Left lung (tissue), 14 donors: ENCODE measurements at places on chromosomes 13 and 19.

- no peaks in the 10 kb centered on the region for H3K27me3 ChIP-seq
- no peak overlapping the region for H3K4me3 ChIP-seq
- H3K27ac ChIP-seq, result peak overlapping the region; percentile 10
- no peaks in the 10 kb centered on the region for H3K36me3 ChIP-seq
- DNase-seq, result no peak
Measured at GRCh38 chr13:112733661-112734379, 44.0 kb downstream of the ATP11A start.

GRCh38 chr13:24745861-24746617 lies 17.9 kb upstream of the RNF17 start:
- no peaks in the 10 kb centered on the region for H3K36me3 ChIP-seq
- no peak for DNase-seq
- H3K4me1 ChIP-seq, result peaks cover 22% of the 10 kb centered on the region

GRCh38 chr13:34506796-34507195 lies 435.3 kb upstream of the NBEA start:
- no peaks in the 10 kb centered on the region for H3K36me3 ChIP-seq
- no peak overlapping the region for H3K4me3 ChIP-seq
- no peak overlapping the region for H3K27ac ChIP-seq
- H3K27me3 ChIP-seq, result no peaks in the 10 kb centered on the region
- no peaks in the 10 kb centered on the region for H3K4me1 ChIP-seq

GRCh38 chr19:35571406-35571965 lies 8.0 kb upstream of the ATP4A start:
- H3K4me3 ChIP-seq, result no peak overlapping the region
- DNase-seq, result no peak
- H3K27me3 ChIP-seq, result peaks cover 27% of the 10 kb centered on the region
- H3K36me3 ChIP-seq, result no peaks in the 10 kb centered on the region
- no peaks in the 10 kb centered on the region for H3K4me1 ChIP-seq

DNA sequence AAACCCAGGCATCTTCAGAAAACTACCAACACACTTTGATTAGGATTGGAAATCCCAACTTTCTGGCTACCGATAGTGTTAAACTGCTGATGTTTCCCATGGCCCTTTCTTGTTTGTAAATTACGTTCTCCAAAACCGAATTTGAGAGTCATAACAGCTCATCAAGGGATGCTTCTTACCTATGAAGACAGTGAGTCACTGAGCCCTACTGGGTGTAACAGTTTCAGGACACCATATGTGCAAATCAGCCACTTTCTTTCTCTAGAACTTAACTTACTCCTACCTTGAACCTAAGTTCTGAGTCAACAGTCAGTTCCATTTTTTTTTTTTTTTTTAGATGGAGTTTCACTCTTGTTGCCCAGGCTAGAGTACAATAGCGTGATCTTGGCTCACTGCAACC lies 410.1 kb upstream of the TSHZ3 start:
- no peak overlapping the region for H3K27ac ChIP-seq
- no peak overlapping the region for H3K4me3 ChIP-seq
- H3K36me3 ChIP-seq, result no peaks in the 10 kb centered on the region
- no peaks in the 10 kb centered on the region for H3K27me3 ChIP-seq
- H3K4me1 ChIP-seq, result no peaks in the 10 kb centered on the region

DNA sequence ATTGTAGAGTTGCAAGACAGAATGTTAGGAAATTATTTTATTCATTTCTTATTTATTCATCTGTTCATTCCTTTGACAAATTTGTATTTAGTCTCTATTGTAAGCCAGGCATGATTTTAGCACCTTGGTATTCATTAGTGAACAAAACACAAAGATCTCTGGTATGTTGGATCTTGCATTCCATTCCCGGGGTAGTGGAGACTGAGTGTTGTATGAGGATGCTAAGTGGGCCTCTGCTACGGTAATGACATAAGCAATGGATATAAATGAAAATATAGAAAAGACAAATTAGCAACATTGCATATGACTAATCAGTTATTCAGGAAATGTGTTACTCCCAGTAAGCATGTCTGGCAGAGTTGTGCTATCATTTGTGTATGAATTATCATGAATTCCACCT lies 449.3 kb downstream of the PCDH17 start:
- no peak overlapping the region for H3K4me3 ChIP-seq
- no peaks in the 10 kb centered on the region for H3K36me3 ChIP-seq
- H3K27me3 ChIP-seq, result no peaks in the 10 kb centered on the region
- H3K27ac ChIP-seq, result no peak overlapping the region
- H3K4me1 ChIP-seq, result no peaks in the 10 kb centered on the region
- DNase-seq, result no peak

DNA sequence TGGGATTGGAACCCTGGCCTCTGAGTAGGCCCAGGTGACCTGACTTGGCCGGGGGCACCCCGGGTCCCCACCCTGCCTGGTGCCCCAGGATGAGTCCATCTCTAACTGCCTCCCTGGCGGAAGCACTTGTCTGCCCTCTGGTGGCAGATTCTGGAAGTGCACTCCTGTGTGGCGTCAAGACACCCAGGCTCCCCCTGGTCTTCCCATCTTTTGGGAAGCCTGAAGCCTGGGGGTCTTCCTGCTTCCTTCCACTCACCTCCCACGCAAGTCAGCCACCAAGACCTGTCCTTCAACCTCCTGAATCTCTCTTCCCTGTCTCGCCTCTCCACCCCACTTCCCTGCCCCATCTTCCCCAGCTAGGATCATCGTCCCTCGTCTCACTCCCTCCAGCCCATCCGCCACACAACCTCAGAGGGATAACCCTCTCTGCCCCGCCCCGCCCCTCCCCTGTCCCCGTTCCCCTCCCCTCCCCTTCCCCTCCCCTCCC lies 7.4 kb downstream of the RABAC1 start:
- no peaks in the 10 kb centered on the region for H3K4me1 ChIP-seq
- no peak overlapping the region for H3K27ac ChIP-seq
- no peak overlapping the region for H3K4me3 ChIP-seq

DNA sequence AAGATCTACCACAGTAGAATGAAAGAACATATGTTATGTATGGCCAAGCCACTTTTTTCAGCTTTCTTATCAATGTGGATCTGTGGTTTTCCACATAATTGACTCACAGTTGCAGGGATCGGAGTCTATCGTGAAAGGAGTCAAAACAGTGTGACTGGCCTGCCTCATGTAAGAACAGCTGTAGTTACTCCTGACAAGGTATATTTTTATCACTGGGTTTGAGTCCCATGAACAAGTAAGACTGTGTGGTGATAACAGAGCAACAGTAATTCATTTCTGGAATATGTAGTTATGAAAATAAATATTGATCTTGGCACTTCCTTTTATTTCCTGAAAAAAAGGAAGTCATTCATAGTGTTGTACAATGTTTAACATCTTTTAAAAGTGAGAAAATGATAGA lies 416.6 kb downstream of the KLF12 start:
- H3K27me3 ChIP-seq, result no peaks in the 10 kb centered on the region
- H3K4me3 ChIP-seq, result no peak overlapping the region
- H3K4me1 ChIP-seq, result no peaks in the 10 kb centered on the region
- DNase-seq, result no peak
- H3K27ac ChIP-seq, result no peak overlapping the region

GRCh38 chr19:48635263-48635965 lies 1.8 kb downstream of the DBP start:
- no peaks in the 10 kb centered on the region for H3K27me3 ChIP-seq
- H3K36me3 ChIP-seq, result peaks cover 3% of the 10 kb centered on the region
- H3K4me3 ChIP-seq, result peak overlapping the region; percentile 60

GRCh38 chr19:45876161-45876410 lies 9.9 kb downstream of the IRF2BP1 start:
- peaks cover 10% of the 10 kb centered on the region for H3K4me1 ChIP-seq
- H3K4me3 ChIP-seq, result no peak overlapping the region
- peak overlapping the region; percentile 75 for H3K27ac ChIP-seq
- H3K27me3 ChIP-seq, result peaks cover 35% of the 10 kb centered on the region
- H3K36me3 ChIP-seq, result no peaks in the 10 kb centered on the region

DNA sequence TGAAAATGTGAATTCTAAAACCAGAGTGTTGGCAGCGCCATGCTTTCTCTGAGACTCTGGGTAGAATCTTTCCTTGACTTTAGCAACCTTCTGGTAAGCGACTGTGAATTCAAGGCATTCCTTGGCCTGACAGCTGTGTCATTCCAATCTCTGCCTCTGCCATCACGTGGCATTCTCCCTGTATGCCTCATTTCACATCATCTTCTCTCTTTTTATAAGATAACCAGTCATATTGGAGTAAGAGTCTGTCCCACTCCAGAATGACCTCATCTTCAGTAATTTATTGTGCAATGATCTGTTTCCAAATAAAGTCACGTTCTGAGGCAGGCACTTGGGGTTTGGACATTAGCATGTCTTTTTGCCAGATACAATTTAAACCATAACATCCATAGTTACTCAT lies 103.4 kb upstream of the POSTN start:
- no peak for DNase-seq
- H3K4me1 ChIP-seq, result no peaks in the 10 kb centered on the region
- H3K27ac ChIP-seq, result no peak overlapping the region

- H3K4me1 ChIP-seq, result peaks cover 13% of the 10 kb centered on the region
- no peak overlapping the region for H3K4me3 ChIP-seq
- no peak for DNase-seq
- H3K36me3 ChIP-seq, result no peaks in the 10 kb centered on the region
Measured at GRCh38 chr19:50238043-50238442, 34.6 kb downstream of the MYH14 start.

- H3K4me3 ChIP-seq, result no peak overlapping the region
- no peaks in the 10 kb centered on the region for H3K36me3 ChIP-seq
- no peak for DNase-seq
- H3K27me3 ChIP-seq, result peaks cover 29% of the 10 kb centered on the region
- no peaks in the 10 kb centered on the region for H3K4me1 ChIP-seq
Measured at GRCh38 chr19:33715462-33715861, 81.2 kb upstream of the KCTD15 start.

DNA sequence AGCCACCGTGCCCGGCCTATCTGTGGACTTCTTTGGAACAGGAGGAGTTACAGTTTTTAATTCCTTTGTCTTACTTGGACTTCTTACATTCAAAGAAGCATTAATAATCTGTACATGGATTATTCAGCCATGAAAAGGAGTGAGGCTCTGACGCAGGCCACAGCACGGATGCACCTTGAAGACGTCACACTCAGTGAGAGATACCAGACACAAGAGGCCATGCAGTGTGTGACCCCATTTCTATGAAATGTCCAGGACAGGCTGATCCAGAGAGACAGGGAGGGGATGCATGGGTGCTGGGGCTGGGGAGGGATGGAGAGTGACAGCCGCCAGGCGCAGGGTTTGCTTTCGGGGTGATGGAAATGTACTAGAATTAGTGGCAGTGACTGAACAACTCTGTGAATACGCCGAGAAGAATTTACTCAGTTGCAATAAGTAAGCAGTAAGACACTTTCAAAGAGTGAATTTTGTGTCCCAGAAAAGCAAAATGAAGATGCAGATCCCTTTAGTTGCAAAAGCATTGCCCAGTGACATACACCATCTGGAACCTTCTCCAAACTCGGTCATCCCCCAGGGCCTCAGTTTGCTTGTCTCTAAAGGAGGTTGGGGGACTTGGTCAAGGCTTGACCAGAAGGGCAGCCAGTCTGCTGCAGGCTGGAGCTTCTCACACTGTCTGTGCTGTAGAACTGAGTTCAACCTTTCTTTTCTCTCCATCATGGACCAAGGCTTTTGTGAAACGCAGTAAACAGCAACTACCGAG lies 25.3 kb downstream of the PIP5K1C start:
- H3K27ac ChIP-seq, result no peak overlapping the region
- H3K4me3 ChIP-seq, result no peak overlapping the region

DNA sequence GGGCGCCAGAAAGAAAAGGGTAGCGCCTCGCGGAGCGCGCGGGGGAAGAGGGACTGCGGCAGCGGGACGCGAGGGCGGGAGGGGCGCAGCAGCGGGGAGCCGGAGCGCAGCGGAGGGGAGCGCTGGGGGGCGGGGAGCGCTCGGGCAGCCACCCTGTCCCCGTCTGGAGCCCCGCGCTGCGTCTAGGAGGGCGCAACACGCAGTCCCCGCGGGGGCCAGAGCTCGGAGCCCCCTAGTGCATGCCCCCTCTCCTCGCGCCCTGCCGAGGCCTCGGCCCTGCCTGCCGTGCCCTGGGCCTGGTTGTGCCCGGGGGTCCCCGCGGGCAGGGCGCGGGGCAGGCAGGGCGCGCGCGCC lies 37.9 kb downstream of the SOX1 start:
- H3K36me3 ChIP-seq, result no peaks in the 10 kb centered on the region
- no peak overlapping the region for H3K4me3 ChIP-seq
- DNase-seq, result no peak
- H3K27me3 ChIP-seq, result peaks cover 100% of the 10 kb centered on the region
- peaks cover 8% of the 10 kb centered on the region for H3K4me1 ChIP-seq
- no peak overlapping the region for H3K27ac ChIP-seq

DNA sequence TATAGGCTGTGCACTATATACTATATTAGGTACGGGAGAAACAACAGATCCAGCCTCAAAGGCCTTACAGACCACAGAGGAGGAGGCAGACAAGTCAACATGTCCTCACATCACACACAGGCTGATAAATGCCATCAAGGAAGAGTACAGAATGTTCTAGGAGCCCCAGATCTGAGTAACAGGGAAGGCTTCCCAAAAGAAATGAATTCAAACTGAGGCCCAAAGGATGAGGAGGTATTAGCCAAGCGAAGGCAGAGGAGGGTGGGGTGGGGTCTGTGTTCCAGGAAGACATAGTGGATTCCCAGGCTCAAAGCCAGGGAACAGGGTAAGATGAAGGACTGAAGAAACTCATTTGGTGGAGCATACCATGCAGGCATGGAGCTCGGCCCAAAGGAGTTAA lies 55.1 kb downstream of the RXFP2 start:
- no peak overlapping the region for H3K4me3 ChIP-seq
- H3K27ac ChIP-seq, result no peak overlapping the region
- H3K27me3 ChIP-seq, result no peaks in the 10 kb centered on the region
- no peaks in the 10 kb centered on the region for H3K36me3 ChIP-seq
- no peaks in the 10 kb centered on the region for H3K4me1 ChIP-seq

DNA sequence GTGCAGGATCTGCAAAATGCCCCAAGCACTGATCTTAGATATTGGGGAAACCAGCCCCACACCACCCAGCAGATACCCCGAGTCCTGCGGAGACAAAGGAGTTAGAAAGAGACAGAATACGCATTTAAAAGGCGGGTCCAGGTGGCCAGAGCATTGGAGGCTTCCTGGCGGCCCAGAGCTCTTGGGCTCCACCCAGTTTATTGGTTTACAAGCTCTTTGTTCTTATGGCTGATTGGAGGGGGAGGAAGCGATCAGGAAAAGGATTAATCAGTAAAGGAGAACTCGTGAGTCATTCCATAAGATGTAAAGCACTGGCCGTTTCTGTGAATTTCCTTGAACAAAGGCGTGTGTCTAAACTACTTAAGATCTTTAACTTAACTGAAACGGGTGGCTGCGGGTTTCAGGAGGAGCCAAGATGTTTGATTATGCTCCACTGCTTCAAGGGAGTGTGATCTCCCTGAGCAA lies 926 bp downstream of the ZNF587 start:
- H3K27me3 ChIP-seq, result no peaks in the 10 kb centered on the region
- no peaks in the 10 kb centered on the region for H3K36me3 ChIP-seq
- DNase-seq, result no peak

DNA sequence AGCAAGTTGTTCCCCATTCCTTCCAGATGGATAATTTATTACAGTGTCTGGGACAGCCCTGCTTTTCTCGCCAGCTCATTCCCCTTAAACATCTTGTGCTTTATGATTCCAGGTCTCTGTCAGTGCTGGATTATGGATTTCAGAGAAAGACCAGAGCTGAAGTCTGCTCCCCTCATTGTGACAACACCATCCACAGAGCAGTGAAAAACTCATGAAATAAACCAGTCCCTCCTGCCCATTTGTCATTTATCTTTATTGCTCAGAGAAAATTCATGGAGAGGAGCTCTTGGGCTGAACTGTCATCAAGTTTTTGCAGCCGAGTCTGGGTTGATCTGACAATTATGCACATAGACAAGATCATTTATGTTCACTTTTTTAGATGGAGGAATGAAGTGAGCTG lies 92.7 kb upstream of the GPR12 start:
- H3K27ac ChIP-seq, result no peak overlapping the region
- H3K4me1 ChIP-seq, result no peaks in the 10 kb centered on the region
- no peak for DNase-seq
- H3K36me3 ChIP-seq, result no peaks in the 10 kb centered on the region
- no peak overlapping the region for H3K4me3 ChIP-seq
